Esophagus muscularis mucosa (tissue), 4 donors: ENCODE measurements at places on chromosomes 3 and 15. TPM values are rescaled to one million over a fixed set of nuclear protein-coding genes. Genes with fewer than 3 reads are reported as not detected.

The FBXW12 gene
- not detected for total RNA-seq

GRCh38 chr3:40655551-40655950 lies 130.8 kb downstream of the ZNF621 start:
- no peak for DNase-seq

The ARIH1 gene
- total RNA-seq, result 40.2 TPM

The NANOGP8 gene
- total RNA-seq, result 0.63 TPM

- DNase-seq, result no peak
These were observed 20.4 kb downstream of the SYNM start for GRCh38 chr15:99125061-99125891.

GRCh38 chr3:159831466-159831865 lies 157.2 kb upstream of the IL12A start:
- no peak for DNase-seq

DNA sequence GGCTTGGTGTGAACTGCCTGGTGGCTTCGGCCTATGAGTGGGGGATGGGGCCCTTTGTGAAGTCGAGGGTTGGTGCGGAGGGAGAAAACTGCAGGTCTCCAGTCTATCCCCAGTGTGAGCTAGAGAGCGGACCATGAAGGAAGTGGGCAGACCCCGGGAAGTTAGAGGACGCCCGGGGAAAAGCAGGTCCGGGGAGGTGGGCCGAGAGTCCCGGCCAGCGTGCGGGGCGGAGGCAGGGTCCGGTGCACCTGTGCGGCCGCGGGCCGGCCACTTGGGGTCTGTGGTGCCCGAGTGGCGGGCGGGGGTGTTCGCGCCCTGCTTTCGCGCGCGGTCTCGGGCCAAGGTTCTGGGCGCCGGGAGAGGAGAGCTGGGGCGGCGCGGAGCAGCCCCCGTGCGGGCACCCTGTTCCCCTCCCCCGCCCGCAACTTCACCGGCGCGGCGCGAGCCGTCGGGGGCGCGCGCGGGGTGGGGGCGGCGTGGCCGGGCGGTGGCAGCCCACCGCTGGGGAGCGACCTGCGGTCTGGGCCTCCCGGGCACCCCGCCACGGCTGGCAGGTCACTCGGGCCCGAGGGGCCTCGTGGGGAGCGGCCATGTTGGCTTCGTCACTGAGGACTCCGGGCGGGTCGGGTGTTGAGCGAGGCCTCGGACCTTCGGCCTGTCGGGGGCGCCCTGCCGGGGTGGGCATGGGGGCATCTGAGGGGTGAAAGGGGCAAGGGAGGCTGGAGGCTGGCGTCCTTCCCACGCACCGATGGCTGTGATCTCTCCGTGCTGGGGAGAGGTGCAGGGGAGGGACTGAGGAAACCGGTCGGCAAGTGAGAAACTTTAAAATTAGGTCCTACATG lies 4.8 kb downstream of the UBE2E1 start:
- no peak for DNase-seq

GRCh38 chr15:75843678-75844581 lies 683 bp downstream of the UBE2Q2 start:
- no peak for DNase-seq

DNA sequence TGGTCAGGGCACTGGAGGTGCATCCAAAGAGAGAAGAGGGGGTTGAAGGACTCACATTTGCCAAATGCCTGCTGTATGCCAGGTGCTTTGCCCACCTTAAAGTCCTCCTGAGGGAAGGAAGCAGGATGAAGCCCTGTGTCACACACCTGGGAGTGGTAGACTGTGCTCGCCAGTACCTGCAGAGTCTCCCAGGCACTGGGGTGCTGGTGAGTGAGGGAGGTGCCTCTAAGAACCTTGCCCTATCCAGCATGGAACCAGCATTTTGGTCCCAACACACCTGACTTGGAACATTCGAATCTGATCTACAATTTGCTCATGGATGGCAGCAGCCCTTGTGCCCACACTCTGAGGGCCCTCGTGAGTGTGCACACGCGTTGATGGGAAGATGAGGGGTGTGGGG lies 76.7 kb downstream of the SEC22A start:
- DNase-seq, result peak; percentile 68

DNA sequence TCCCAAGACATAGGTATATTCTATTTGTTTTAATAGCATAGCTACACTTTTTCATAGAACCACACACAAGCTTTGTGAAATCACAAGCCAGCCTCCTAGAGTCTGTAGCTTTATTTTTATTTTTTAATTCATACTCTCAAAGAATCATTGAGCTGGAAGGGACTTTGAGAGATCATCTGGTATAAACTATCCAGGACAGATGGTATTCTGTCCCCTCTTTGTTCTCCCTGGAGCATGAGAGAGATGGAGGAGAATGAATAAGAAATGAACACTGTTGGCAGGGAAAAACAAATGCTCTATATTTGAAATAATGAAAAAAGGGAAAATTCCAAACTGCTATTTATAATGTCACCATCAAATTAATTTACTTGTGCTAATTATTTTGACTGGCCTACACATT lies 338.7 kb upstream of the IL12A start:
- DNase-seq, result no peak

GRCh38 chr15:86553108-86553507 lies 473.4 kb downstream of the AGBL1 start:
- no peak for DNase-seq

The CLRN1 gene
- not detected for total RNA-seq

DNA sequence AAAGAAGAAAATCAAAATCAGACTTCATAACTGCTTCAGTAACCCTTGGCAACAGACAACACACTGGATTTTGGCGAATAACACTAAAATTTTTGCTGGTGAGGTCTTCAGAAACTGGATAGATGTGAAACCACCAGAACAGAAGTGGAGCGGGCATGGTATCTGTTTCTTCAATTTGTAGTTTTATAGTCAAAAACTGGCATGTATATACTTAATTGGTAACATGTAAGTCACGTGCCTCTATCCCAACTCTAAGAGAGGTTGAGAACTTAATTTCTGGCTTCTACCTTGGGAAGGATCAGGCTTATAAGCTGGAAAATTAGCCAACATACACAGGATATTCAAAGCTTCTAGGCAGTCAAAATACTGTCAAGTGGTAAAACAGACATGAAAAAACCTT lies 172.6 kb upstream of the CHL1 start:
- DNase-seq, result no peak

DNA sequence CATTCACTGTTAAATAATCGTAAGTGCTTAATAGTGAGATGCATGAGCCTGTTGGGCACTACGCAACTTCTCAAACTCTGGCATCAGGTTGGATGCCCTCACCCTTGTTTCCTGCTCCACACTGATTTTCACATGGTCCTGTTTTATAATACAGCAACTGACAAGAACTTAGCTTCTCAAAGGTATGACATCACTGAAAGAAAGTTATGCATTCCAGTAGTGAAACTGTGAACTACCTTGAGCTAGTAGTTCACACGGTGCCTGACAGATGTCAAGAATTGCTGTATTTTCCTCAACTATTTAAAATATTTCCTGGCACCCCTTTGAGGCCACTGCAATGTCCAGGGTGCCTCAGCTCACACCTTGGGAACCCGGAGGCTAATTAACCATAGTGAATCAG lies 327.5 kb downstream of the RORA start:
- no peak for DNase-seq

The TLR9 gene
- total RNA-seq, result not detected
